ENCODE measurements at places on chromosomes 7 and 10.

DNA sequence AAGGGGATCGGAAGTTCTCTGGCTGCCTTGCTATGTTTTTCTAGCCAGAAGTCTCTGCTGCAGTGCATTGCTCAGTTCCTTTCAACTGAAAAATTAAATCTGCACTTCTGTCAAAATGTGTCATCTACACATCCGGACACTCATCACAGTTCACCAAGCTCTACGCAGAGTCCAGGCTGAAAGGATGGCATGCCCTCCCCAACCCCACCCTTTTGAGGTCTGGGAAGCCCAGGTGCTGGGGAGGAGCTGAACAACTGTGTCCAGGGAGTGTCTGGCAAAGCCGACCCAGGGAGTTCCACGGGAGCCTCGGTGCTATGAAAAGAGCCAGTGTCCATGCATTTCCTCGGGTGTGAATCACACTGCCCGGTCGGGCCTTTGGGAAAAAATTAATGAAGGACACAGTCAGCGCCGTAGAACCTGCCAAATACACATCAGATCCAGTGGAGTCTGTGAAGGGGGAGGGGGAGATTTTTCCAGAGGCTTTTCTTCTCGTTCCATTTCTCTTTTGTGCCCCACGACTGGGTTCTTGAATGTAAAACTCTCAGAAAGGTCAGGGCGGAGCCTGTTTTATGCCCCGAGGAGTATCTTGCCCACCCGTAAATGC, 757 bp upstream of the PALS2 start:
- peak; percentile 63 for DNase-seq

DNA sequence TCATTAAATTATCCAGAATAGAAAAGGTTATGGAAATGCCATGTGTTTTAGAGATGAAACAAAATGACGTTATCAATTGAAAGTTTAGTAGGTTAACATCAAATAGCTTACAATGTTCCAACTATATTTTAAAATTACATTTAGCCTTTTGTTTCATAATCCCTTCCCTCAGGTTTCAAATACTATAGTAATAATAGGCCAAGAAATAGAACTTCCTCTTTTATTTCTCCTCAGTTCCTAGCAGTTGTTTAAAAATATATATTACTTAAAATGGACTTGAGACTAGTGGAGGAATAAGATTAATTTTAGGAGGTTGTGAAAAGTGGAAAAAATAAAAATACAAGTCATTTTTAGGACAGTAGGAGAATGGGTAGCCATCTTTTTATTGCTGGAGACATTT, 16.4 kb upstream of the PDSS1 start:
- DNase-seq = no peak

GRCh38 chr10:24723386-24723787, 300 bp downstream of the ARHGAP21 start:
- peak; percentile 56 for DNase-seq

DNA sequence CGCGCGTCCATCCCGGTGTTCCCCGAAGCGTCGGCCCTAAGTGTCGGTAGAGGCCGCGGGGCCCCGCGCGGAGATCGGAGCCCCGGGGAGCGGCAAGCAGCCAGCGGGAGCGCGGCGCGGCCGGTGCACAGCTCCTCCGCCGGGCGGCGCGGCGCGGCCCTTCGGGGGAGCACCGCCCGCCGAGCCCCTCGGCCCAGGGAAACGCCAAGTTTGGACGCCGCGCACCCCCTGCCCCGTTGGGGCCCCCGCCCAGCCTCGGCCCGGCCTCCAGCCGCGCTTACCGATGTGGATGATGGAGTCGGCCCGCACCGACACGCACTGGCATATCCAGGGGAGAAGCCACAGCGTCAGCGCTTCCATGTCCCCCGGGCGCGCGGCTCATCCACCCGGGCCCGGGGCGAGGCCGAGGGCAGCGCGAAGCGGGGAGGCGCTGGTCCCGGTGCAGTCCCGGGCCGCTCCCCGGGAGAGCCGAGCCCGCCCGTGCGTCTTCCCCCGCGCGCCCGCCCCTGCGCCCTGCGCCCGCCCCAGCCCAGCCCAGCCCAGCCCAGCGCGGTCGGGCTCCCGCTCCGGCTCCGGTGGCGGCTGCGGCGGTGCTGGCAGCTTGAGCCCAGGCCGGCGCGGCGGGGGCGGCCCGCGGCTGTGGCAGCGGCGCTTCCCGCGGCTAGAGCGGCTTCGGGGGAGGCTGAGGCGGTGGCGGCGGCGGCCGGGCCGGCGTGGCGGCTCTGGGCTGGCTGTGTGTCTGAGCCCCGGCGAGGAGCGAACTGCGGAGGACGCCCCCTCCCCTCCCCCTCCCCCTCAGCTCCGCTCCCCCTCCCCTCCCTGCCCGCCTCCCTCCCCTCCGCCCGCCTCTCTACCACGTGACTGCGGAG, at the start of gene GRID1:
GRID1 (minus strand) TSS at position 763 of the 869 bp plus-strand sequence.
- DNase-seq = peak; percentile 86

DNA sequence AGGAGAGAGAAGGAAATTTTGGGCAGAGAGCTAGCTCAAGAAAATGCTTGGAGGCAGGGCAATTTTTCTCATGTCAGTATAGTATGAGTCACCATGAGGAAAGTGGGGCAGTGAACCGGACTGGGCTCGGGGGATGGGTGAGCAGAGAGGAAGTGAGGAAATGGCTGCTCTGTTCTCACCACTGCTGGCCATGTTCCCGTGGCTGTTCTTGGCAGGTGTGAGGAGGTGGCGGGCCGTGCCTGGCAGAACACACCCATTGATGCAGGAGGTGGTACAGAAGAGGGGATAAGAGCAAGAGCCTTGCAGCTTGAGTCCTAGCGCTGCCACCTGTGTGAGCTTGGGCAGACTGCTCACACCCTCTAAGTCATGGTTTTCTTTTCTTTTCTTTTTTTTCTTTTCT, 304.4 kb upstream of the LYZL1 start:
- peak; percentile 72 for DNase-seq

All from NCI-H69 (cell line).